ENCODE measurements at places on chromosomes 6 and 20.

GRCh38 chr6:162014069-162014811, 713.3 kb downstream of the PRKN start:
- no peak for DNase-seq

DNA sequence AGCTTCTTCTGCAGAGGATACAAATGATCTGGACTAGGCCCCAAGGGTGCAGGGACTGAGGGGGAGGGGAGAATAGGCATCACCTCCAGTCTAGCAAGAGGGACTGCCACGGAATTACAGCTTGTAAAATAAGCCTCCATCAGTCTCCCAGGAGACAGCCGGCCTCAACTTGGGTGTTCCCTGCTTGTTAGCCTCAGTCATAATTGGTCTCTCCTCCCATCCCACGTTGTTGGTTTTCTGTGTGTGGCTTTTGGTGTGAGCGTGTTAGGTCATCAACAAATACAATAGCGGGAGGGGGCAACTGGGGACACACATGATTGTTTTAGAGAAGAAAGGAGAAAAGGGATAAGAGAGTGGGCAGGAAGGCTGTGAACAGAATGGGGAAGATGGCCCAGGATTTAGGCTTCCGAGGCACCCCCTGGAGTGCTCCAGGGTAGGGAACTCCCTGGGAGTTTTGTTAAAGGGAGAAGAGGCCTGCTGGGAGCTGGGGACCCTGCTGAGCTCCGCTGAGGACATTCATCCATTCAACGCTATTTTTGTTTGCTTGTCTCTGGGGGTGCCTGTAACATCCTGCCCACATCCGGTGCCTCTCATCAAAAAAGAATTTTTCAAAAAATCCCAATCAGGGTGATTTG, 9.2 kb downstream of the FOXA2 start:
- no peak for DNase-seq

- peak; percentile 48 for DNase-seq
These were observed 146.4 kb upstream of the PROKR2 start for GRCh38 chr20:5463007-5463686.

DNA sequence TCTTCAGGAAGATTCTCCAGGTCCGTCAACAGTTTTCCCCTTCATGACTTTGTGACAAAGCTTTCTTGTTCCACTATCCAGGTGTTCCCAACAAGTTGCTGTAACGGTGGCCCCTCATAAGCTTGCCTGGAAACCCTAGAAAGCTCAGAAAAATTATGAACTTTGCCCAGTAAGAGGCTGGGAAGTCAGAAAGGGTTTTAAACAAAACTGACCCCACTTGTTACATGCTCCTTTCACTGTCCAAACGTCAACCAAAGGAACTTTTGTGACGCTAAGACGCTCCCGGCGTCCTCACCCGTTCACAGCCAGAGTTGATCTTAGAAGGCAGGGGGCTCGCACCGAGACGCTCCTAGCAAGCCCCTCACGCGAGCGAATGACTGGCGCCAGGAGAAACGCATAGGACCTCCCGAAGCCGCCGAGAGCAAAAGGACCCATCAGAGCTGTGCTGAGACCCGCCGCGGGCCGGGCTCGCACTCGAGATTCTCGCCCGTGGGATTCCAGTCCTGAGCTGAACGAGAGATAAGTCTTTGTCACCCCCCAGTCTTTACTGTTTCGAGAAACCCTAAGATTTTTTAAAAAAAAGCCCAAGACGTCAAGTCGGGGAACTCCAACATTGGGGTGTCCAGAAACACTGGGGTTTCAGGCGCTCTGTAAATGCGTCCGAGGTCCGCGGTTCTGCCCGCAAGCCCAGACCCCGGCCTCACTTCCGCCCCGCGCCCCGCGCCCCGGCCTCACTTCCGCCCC, 544 bp upstream of the ACAT2 start:
- peak; percentile 52 for DNase-seq

DNA sequence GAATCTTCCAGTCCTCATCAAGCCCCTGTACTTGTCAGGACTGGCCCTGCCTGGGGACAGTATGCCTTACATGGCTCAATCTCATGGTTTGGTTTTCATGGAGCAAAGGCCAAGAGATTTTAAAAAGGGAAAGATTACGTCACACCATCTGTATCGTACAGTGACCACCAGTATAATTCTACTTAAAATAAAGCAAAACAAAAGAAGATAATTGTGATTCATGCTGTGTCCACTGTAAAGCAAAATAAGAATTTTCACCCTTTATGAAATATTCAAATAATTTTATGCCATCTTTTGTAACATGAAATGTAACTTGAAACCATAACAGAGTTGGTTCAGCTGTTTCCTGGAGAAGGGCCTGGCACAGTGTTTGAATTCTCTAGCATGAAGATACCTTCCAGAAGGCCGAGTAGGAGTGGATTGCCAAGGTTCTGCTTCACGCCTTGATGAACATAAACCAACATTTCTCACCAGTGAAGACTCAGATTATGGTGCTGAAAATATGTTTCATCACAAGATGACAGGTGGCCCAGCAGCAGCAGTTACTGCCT, 486.5 kb downstream of the RFPL4B start:
- DNase-seq = peak; percentile 29

DNA sequence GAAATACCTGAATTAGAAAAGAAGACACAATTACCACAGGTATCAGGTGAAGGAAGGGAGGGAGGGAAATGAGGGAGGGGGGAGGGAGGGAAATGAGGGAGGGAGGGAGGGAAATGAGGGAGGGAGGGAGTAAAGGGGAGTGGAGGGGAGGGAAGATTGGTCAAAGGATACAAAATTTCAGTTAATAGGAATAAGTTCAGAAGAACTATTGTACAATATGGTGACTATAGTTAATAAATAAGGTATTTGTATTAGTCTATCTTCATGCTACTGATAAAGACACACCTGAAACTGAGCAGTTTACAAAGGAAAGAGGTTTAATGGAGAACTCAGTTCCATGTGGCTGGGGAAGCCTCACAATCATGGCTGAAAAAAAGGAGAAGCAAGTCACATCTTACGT, 185.7 kb downstream of the EYA2 start:
- DNase-seq = no peak

- no peak for DNase-seq
These were observed 388.7 kb downstream of the UTRN start for GRCh38 chr6:144673807-144674206.

DNA sequence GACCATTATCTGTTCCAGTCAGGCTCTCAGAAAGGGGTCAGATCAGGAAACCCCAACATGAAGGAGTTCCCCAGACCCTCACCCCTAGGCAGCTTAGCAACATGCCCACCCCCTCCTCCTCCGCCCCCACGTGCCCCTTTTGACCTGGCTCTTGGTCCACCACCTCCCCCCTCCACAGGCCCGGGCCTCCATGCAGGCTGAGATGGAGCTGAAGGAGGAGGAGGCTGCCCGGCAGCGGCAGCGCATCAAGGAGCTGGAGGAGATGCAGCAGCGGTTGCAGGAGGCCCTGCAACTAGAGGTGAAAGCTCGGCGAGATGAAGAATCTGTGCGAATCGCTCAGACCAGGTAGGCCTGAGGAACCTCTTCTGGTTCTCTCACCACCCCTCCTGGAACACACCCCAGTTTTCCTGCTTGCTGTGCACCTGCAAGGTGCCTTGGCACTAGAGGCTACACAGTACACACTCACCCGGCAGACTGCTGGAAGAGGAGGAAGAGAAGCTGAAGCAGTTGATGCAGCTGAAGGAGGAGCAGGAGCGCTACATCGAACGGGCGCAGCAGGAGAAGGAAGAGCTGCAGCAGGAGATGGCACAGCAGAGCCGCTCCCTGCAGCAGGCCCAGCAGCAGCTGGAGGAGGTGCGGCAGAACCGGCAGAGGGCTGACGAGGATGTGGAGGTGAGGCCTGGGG, 21.9 kb downstream of the DEF6 start:
- no peak for DNase-seq

DNA sequence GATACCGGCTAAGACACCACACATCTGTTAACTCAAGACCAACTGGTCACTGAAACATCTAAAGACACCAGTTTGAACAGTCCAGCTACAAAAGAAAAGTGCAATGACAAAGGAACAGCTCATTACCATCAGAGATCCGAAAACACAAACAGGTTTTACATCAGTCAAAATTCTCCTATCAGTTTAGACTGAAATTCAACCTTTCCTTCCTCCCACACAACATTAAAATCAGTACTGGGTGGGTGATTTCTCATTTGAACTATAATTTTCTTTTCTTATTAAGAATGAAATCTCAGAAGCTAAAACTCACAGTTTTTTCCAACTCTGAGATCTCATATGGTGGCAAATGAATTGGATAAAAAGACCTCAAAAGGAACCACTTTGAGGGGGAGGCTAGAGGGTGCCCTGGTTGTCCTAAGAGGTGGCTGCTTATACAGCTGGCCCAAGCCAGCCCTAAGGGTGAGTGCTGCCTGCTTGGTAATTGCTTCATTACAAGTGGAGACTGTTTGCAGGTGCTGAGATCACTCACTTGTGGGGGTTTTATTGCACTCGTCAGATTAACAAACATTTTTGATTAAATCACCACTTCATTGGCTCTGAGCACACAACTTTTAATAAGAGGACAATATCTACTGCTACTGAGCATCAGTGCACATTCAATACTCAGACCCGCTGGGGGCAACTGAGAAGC, 4.3 kb downstream of the CCDC167 start:
- no peak for DNase-seq

DNA sequence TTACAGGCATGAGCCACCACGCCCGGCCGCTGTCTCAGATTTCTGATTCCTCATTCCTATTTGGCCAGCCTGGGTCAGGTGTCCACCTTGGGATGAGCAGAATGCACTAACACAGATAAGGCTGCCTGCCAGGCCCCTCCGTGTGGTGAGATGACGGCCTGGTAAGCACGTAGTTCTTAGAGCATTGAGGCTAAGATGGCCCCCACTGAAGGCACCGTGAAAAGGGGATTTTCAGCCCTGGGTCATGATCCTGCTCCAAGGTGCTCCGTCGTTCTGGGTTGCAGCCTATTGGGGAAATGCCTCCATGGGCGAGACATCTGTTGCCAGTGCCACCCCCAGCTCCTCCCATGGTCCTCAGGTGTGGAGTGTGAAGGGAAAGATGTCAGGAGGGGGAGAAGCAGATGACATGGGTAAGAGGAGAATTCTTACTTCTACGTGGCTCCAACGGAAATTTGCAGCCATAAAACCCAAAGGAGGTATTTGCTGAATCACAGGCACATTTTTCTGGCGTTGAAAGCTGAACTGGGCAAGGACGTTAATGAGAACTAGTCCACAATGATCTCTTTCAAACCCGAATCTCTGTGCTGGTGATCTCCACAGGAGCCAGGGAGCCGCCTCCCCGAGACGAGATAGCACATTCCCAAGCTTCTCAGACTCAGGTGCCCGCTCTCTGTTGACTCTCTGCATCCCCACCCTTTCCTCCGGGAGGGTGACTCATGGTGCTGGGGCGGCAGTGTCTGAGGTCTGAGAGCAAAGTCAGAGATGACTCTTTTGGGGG, 34.0 kb upstream of the BMP6 start:
- DNase-seq = no peak

DNA sequence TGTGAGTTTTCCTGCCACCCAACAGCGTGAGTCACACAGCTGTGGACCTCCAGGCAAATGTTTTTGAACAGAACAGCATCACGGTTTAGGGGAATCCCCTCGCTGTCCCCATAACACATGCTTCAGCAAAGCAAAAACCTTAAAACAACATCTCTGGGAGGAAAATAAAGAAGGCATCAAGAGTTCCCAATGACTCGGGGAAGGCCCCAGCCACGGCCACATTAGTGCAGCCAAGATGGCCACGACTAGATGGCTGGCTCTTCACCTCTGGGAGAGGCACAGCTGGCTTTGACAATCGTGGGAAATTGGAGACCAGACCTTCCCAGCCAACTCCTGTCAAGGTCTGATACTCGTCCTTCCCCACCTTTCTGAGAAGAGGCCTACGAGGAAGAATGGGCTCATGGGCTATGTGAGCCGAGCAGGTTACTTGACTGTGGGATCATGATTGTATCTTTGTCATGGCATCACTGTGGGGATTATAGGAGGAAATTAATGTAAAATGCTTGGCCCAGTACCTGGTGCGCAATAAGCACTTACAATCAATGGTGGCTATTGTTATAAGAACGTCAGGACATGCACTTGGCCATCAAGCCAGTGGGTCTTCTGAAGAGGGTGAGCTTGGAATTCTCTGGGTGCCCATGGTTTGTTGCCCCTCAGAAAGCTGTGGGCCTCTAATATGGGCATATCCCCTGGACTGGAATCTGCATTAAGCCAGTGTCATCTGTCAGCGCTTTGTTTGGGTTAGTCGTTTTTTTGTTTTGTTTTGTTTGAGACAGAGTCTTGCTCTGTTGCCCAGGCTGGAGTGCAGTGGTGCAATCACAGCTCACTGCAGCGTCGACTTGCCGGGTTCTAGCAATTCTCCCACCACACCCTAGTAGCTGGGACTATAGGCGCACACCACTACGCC, 43.6 kb downstream of the FGD2 start:
- DNase-seq = no peak

GRCh38 chr6:157645201-157645795, 177.7 kb upstream of the SNX9 start:
- DNase-seq = peak; percentile 2

DNA sequence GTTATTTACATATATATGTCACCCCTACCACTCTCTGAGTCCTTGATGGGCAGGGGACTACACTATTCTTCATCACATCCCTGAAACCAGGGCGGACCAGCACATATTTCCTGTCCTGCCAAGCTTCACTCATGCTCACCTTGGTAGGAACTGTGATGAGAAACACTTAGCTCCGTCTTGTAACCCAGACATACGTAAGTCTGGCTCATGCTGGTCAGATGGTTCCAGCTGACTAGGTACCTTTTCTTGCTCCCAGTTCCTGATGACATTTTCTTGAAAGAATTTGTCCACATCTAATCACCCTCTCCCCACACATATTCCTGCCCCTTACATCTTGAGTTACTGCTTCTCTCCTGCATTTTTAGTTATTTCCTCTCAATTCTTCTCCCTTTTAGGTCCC, 122.2 kb upstream of the MYLIP start:
- no peak for DNase-seq

DNA sequence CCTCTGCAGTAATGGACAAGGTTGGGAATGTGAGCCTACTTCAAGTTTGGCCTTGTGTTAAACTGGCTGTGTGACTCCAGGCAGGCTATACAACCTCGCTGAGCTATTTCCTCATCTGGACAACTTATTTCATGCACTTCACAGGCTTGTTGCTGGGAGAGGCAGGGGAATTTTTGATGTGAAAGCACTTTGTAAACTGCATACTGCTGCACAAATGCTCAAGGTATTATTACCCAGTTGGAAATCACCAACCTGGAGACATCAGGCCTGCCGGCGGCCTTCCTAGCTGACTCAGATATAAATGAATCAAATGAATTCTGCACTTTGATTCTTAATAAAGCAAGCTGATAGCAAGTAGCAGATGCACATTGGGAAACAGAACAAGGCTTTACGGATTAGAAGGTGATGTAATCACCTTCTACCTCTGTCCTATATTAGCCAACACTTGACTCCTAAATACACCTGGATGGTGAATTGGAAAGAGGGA, 10.1 kb downstream of the JARID2 start:
- DNase-seq = no peak

GRCh38 chr6:138004430-138005287, 102.6 kb downstream of the PERP start:
- DNase-seq = peak; percentile 2
